T-cell (primary cell): ENCODE measurements at places on chromosomes 7 and 10. TPM values are rescaled to one million over a fixed set of nuclear protein-coding genes. Genes with fewer than 3 reads are reported as not detected.

- DNase-seq: no peak
Measured at GRCh38 chr10:10552948-10553347, 464.7 kb upstream of the CELF2 start.

Gene SHH
- total RNA-seq: not detected

DNA sequence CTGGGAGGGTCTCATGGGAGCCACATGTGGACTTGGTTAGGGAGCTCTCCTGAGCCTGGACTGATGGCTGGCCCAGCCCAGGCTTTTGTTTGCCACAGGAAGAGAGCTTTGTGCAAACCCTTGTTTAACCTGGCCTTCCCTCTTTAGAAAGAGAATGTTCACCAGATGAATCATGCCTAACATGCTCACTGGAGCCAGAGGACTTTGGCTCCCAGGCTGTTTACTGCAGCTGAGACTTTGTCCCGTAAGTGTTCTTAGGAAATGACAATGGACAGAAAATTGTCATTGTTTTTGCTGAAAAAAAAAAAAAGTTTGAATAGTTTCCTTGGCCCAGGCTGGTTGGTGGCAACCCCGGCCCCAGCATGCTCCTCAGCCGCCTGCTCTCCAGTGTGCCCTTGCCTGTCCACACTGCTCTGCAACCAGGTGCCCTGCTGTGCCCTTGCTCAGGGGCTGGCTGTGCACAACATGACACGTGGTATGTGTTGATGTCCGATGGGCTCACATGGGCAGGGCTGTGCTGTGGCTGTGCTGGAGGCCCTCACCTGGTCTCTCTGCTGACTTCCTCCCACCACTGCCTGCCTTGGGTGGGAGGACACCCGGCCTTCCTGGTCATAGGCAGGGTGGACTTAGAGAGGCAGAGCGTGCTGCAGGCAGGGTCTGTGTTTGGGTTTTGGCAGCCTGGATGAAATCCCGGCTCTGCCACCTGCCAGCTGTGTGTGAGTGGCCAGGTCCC lies 215.3 kb upstream of the ZNF32 start:
- no peak for DNase-seq

DNA sequence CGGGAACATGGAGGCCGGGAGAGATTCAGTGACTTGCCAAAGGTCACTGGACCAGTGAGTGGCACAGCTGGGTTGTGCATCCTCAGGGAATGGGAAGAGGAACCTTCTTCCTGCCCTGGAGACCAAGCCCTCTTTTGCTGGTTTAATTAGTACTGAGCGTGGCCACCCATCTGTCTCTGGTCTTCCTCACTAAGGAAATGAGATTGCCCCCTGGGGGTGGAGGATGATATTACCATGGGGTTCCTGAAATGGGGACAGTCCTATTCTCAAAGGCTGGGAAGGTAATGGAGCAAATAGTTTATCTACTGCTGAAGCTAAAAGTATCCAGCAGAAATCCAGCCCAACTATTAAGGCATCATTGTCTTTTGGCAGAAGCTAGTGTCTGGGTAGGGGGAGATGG lies 98.6 kb upstream of the FGFR2 start:
- DNase-seq: no peak

DNA sequence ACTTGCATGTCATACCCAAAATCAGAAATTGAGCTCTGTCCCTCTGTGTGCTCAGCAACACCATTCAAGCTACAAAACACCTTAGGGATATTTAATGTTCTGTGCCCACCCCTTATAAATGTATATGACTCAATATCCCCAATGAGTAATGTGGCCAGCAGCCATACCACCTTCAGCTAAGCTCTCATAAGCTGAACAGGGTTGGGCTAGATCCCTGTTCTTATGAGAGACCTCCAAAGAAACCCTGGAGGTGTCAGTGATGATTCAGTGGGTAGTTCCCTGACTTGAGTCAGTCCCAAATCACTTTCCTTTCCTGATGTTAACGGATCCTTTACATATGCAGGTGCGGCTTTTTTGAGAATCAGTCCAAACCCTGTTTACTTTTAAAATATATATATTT lies 253.8 kb downstream of the CREB5 start:
- no peak for DNase-seq

Gene BTBD16
- total RNA-seq: not detected

DNA sequence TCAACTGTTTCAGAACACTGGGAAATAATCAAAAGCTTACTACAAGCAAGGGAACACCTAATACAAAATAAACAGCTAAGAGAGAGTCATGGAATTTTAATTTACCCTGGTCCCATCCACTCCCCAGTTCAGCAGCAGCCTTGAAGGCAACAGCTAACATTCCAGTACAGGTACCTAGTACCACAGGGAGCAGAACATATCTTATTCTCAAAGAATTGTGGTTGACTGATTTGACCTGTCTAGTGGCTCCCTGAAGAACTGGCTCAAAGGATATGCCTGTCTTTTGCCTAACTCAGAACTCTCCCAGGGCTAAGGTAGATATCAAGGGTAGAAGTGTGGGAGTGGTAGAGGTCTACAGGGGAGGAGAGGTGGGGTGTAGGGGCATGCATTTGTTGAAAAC lies 32.3 kb downstream of the SMURF1 start:
- DNase-seq: no peak

Gene RET
- 0.25 TPM for total RNA-seq

- no peak for DNase-seq
Measured at GRCh38 chr10:35794703-35795102, 152.6 kb upstream of the FZD8 start.

Gene ARL4A
- 49.7 TPM for total RNA-seq

Gene FKBP6
- total RNA-seq: not detected

DNA sequence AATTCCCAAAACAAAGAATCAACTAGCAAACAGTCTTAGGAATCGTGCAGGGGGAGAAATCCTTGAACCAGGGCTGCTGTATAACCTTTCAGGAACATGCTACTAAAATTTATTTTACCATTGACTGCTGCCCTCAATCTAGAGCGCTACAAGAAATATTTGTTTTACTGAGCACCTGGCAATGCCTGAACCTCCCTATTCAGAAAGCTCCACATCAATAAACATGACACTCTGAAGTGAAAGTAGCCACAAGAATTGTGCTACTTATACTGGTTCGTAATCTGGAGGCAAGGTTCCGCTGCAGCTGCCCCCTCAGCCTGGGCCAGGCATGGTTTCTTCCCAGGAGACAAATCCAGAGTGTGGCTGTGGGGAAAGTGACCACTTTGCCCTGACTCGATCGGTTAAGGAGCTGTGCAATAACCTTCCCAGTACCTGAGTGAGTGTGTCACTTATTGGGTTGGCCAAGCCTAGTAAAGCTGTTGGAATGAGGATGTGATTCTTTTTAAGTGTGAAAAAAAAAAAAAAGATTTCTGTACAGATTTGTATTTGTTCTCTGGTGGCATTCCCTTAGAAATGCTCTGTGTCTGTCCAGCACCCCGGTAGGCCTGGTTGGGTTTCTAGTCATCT lies 7.7 kb downstream of the VWA2 start:
- DNase-seq: no peak

- DNase-seq: no peak
Measured at GRCh38 chr7:108193594-108194498, 63.7 kb upstream of the LAMB4 start.

DNA sequence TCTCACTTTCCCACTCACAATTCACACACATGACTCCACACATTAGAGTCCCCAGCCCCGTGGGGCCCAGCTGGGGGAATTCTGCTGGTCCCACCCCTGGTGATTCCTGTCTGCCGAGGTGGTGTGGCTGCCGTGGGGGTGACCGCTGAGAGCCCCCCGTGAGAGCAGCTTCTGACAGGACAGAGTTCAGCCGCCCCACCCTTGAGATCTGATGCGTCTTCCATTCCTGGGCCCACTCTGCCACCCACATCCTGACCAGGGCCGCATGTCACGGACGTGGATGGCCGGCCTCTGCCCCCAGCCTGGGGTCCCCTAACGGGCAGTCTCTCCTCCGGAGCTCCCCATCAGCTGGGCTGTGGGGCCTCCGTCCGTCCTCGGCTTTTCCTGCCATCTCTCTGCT lies 240.1 kb upstream of the PITRM1 start:
- DNase-seq: no peak

DNA sequence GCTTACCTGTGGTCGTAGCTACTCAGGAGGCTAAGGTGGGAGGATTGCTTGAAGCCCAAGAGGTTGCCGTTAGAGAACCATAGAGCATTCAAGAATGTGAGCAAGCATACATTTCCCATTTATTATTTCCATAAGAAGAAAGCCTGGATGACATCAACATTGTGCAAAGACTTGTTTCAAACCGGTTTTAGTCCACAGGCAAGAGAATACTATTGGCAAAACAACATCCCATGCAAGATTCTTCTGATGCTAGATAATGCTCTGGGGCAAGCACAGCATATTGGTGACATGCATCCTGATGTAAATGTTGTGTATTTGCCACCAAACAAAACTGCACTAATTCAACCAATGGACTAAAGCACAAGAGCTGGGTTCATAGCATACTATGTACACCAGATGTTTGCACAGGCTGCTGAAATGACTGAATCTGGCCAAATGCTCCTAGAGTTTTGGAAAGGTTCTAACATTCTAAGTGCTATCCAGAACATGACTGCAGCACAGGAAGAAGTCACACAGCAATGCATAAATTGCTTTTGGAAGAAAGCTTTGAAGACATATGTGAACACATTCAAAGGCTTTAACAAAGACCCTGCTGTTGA lies 42.6 kb downstream of the OTUD1 start:
- no peak for DNase-seq
